ENCODE measurements at places on chromosomes 16 and 17.

- DNase-seq, result no peak
These were observed 39.8 kb upstream of the MYLK3 start for GRCh38 chr16:46787909-46788308.

DNA sequence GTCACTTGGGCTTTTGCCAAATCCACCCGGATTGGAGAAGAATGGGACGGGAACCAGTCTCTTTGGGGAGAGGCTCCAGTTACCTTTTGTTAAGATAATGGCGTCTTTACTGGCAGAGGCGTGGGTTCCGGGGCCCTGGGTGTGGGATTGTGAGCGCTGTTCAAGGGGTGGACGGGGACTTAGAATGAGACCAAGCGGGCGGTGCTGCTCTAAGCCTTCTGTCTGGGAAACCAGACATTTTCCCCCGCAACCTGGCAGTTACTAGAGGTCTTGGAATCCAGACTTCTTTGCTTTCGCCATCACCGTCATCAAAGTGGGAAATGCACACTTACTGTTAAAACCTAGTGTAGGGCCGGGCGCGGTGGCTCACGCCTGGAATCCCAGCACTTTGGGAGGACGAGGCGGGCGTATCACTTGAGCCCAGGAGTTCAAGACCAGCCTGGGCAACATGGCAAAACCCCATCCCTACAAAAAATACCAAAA lies 706 bp downstream of the TEN1 start:
- no peak for DNase-seq

- no peak for DNase-seq
These were observed 66.4 kb downstream of the CMC2 start for GRCh38 chr16:80940069-80940856.

GRCh38 chr17:35244341-35245195 lies 1.7 kb downstream of the SLFN5 start:
- peak; percentile 75 for DNase-seq

- DNase-seq, result no peak
These were observed 55.9 kb downstream of the FOXL1 start for GRCh38 chr16:86634292-86634691.

GRCh38 chr16:11215935-11216556 lies 40.0 kb downstream of the SOCS1 start:
- no peak for DNase-seq

GRCh38 chr16:75108792-75109731 lies 7.5 kb downstream of the LDHD start:
- DNase-seq, result peak; percentile 30

DNA sequence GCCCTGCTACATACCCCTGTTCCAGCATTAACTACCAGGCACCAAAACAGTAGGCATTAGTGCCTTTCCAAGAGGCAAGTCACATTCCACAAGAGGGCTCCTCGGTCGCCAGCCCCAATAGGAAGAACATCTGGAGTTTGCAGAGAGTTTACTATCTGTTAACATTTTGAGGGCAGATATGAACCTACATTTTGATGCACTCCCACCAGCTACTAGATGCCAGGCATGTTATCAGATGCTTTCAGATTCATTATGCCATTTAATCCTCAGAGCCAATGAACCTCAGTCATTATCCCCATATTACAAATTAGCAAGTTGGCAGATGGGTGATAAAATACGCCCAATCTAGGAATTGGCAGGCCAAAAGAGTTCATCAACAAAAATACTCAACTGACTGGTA lies 4.2 kb upstream of the CMTM2 start:
- no peak for DNase-seq

GRCh38 chr17:34996422-34997285 lies 16.3 kb downstream of the LIG3 start:
- DNase-seq, result no peak

DNA sequence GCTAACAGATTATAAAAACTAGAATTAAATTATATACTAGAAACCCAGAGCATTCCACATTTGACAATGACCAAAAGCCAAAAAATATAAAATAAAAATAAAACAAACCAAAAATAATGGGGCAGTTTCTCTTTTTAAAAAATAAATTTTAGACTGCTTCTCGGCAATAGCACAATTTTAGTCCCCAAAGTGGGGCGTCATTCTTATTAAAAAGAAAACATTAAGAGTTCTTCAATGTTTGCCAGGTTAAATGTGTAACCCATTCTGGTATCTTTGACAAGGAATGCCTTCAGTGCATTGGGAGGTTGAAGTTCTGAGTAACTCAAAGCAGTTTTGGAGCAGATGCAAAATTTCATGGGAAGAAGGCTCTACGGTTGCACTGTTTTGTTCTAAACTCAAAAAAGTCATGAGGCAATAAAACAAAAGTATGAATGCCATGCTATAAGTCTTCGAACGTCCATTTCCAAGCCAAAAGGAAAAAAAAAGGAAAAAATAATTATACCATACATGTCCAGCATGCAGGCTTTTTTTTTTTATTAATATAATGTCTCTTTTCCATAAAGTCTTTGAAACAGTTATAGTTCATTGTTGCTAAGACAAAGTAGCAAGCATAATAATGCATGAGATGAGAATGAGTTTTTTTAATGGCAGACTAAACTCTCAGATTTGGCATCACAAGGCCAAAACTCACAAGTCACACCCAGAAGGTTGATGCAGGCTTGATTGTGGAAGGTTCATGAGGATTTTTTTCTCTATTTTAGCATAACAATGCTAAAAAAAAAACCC lies 3.1 kb downstream of the MAF start:
- DNase-seq, result no peak

DNA sequence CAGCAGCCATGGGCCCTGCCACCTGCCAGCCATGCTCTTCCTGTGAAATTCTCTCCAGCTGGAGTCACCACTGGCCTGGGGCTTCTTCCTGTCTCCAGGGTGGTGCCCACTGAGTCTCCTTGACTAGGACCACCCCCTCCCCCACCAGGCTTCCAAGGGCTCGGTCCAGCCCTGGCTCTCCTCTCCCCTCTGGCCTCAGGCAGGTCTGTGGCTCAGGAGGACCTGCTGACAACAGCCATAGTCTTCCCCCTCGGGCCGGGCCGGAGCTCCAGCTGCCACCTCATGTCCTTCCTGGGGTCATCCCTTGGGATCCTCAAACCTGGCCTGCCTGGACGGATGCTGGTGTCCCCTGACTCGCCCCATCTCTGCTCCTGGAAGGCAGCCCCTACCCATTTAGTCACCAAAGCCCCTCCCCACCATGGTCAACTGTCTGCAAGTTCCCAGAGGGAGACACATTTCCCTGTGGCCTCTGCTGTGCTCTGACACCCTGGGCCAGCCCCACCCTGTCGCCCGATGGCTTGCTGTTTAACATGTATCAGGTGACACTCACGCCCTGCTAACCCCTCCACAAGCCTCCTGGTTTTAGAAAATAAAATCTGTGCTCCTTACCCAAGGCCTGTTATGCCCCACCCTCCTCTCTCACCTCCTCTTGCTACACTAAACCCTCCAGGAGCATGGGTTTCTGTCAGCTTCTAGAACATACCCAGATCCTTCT lies 186.2 kb downstream of the RBFOX3 start:
- no peak for DNase-seq

GRCh38 chr17:6346156-6346786 lies 88.7 kb downstream of the AIPL1 start:
- DNase-seq, result no peak

DNA sequence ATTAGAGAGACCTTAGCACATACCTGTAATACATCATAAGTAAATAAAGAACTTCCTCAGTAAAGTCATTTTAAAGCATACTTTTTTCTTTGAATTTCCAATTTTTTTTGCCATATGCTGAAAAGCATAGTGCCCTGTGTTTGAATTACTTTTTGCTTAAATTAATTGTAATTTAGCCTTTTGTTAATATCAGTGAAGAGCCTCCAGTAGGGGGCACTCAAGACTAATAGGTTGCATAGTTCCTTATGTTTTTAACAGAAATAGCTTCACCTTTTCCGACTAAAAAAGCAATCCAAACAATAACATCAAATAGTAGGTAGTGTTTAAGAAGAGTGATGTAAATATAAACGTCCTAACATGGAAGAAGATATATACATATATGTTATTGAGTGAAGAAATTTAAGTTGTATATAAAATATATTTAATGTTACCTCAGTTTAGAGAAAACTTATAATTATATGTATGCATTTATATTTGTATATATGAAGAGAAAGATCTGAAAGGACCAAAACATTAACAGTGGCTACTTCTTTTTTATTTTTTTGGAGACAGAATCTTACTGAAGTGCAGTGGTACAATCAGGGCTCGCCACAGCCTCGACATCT lies 18.6 kb downstream of the RAD51C start:
- no peak for DNase-seq

- DNase-seq, result peak; percentile 53
These were observed 291.6 kb upstream of the TNRC6C start for GRCh38 chr17:77666881-77667395.

GRCh38 chr17:36647636-36648035 lies 46.3 kb downstream of the MRM1 start:
- DNase-seq, result no peak

DNA sequence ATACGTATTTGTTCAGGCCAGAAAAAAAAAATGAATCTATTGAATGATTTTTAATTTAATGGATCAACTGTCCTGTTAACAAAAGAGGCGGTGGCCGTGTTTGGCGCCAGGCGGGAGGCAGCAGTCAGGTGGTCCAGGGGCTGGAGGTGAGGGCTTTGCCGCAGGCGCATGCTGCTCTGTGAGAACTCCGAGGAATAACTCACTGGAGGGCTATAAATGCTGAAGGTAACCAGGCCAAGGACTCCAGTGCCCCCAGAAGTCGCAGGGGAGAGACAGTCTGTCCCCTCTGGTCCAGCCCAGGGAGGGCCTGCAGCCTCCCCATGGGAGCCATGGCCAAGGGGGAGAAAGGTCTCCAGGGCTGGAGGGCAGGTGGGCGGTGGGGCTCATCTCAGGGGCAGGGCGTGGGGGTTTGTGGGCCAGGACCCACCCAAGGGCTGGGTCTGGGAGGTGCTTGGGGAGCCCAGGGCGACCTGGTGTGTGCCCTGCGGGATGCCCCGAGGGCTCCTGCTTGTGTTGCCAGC lies 7.1 kb upstream of the BAHCC1 start:
- DNase-seq, result no peak

- no peak for DNase-seq
These were observed 536.8 kb downstream of the NPIPA7 start for GRCh38 chr16:16915771-16916170.

DNA sequence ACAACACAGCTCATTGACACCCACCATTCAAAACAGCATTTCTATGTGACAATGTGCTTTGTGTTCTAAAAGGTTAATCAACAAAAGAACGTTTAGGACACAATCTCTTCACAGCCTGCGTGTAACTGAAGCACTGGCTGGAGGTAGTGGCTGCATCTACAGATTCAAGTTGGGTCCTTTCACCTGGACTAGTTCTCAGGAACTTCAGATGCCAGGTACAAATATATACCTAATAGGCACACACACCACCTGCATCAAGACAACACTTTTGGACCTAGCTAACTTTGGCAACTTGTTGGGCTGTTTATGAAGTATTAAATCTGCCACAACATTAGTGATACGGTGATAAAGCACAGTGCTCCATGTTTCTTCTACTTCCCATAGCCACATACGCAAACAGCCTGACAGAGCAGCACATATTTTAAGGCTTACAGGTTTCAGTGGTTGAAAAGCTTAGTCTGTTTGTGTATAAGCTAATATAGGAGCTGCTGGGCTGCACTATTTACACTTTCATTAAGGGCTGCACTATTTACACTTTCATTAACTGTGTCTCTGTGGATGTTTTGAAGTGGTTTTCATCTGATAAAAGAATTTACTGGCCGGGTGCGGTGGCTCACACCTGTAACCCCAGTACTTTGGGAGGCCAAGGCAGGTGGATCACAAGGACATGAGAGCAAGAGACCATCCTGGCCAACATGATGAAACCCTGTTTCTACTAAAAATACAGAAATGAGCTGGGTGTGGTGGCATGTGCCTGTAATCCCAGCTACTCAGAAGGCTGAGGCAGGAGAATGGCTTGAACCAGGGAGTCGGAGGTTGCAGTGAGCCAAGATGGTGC lies 132.6 kb downstream of the PARN start:
- no peak for DNase-seq

DNA sequence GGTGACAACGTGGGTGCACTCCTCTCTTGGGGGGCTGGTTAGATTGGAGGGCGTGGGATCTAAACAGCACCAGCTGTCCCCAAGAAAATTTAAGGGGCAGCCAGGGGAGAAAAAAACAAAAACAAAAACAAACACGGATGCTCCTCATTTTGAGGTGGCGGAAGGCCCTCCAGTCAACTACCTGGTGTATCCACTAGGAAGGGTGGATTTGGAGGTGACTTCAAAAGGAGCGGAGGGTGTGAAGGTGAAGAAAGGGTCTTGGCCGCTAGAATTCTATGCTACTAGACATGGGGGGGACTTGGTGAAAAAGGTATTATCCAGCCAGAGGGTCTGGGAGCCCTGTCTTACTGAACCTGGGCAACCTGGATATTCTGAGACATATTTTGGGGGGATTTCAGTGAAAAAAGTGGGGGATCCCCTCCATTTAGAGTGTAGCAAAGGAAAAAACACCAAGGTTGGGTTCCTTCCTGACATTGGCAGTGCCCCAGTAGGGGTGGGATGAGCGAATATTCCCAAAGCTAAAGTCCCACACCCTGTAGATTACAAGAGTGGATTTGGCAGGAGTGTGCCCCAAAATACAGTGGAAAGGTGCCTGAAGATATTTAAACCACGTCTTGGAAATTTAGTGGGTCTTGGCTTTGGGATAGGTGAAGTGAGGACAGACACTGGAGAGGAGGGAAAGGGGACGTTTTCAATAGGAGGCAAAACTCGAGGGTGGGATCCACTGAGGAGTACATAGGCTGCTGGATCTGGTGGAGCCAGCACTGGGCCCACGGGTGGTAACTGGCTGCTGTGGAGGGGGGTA lies 454 bp upstream of the FGF11 start:
- DNase-seq, result no peak

GRCh38 chr16:66275775-66276428 lies 90.6 kb upstream of the CDH5 start:
- no peak for DNase-seq

- no peak for DNase-seq
These were observed 23.7 kb downstream of the ARHGAP23 start for GRCh38 chr17:38451840-38452529.

DNA sequence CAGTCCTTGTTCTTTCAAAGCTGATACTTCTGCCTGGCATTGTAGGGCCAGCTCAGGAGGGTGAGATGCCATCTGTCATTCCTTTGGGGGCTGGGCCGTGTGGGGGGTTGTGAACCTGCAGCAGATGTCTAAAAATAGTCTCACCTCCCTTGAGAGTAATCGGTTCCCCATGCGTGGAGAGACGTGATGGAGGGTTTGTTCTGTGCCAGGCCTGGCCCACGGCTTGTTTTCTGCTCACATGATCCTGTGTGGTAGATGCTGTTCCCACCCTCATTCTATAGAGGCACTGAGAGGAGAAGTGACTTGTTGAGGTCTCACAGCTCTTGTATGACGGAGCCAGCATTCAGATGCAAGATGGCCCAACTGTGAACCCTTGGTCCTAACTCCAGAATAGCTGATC lies 4.6 kb downstream of the IRF8 start:
- no peak for DNase-seq

GRCh38 chr16:70746708-70747424 lies 54.1 kb downstream of the VAC14 start:
- no peak for DNase-seq

Data from T-helper 1 cell (primary cell).